ENCODE measurements at places on chromosomes 13 and 19. TPM values are rescaled to one million over a fixed set of nuclear protein-coding genes. Genes with fewer than 3 reads are reported as not detected.
A peak's percentile ranks its signal among the peaks of the same experiment; 100 is the strongest.

MBD3L3 gene
- not detected for total RNA-seq

DNA sequence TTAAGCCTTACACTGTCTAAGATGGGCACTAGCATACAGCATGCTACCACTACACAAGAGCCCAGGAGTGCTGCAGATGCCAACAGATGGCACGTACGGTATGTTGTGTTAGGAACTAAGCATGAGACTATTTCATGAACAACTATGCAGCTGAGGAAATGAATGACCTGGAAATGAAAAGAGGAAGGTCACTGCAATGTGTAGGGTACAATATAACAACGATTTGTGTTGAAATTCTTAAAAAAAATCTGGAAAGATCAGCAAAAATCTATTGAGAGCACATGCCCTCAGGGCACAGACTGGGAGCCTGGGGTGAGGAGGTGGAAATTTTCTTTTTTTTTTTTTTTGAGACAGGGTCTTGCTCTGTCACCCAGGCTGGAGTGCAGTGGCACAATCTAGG is 14.4 kb downstream of the HAUS8 start:
- no peak for DNase-seq

- DNase-seq: peak; percentile 35
Measured at GRCh38 chr13:112761701-112762689, 72.2 kb downstream of the ATP11A start.

GRCh38 chr19:6714749-6715555 is 5.5 kb downstream of the C3 start:
- DNase-seq: no peak

- DNase-seq: peak; percentile 36
Measured at GRCh38 chr19:3122512-3122870, 13.3 kb upstream of the GNA15 start.

ZNF433 gene
- 4.0 TPM for total RNA-seq

- no peak for DNase-seq
Measured at GRCh38 chr13:30121666-30122065, 185.7 kb downstream of the KATNAL1 start.

DNA sequence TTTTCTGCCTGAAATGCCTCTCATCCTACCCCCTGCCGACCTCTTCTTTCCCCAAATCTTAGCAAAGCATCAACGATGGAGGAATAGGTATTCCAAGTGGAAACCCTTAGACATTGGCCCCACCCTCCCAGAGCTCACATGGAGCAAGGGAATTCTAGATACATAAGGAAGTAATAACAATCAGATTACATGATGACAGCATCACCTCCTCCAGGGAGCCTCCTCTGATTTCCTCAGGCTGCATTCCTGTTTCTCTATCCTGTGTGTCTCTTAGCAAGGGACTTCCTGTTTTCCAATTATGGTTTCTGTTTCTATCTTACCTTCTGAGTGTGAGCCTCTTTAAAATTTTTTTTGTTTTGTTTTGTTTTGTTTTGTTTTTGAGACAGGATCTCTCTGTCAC is 246.6 kb downstream of the TSHZ3 start:
- DNase-seq: no peak

DNA sequence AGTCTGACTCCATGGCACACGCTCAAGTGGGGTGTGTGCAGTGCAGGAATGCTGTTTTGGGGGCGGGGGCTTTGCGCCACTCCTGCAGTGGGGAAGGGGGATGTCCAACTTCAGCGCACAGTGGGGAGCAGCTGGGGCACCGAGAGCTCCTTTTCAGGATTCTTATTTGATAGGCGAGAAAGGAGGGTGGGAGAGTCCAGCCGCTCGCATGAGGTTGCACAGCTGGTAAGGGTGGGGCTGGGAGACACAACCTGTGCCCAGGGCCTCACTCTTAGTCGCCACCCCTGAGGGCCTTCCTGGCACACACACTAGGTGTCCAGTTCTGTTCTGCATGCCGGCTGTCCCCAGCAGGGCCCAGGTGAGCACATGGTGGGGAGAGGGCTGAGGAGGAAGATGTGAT is 190.8 kb downstream of the UQCRFS1 start:
- DNase-seq: no peak

DNA sequence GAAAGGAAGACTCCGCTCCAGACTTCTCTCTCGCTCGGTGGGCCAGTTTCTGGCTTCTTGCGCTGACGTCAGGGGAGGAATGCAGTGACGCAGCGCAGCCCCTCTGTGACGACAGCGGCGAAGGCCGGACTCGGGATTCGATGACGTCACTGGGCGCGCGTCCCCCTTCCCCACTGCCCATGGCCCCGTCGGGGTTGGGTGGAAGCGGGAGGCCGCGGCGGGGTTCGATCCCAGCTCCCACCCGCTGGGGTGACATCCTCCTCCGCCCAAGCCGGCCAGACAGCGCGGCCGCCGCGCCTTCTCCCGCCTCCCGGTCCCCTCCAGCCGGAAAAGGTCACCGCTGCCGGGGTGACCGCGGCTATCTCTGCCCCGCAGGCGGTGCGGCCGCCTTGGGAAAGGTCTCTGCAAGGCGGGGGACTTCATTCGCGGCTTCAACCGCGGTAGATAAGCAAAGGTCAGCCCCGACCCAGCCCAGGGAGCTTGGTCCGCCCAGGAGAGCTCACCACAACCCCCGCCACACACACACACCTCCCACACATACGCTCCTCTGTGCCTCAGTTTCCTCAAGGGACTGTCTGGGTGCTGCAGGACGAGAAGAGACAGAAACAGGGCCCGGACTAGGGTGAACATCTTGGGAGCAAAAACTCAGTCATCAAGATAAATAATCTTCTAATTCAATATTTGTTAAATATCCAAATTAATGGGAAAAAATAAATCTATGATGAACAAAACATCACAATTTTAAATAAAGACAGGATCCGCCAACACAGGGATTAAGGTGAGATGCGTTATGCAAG is 844 bp upstream of the RFX1 start:
- peak; percentile 95 for DNase-seq

Measured in psoas muscle (tissue), 8 donors.